ENCODE measurements at places on chromosomes 2 and 18. TPM values are rescaled to one million over a fixed set of nuclear protein-coding genes. Genes with fewer than 3 reads are reported as not detected.

Gene SLC14A1
- total RNA-seq, result 0.17 TPM

Gene KCMF1
- total RNA-seq, result 95.9 TPM

Gene ZNF24
- total RNA-seq, result 54.0 TPM

Gene RSAD2
- 0.20 TPM for total RNA-seq

Gene IL37
- total RNA-seq, result not detected

Gene CEBPZ
- total RNA-seq, result 59.6 TPM

Gene UPP2
- not detected for total RNA-seq

Gene SPC25
- 1.2 TPM for total RNA-seq

Gene DNAJC5G
- not detected for total RNA-seq

Gene C2orf49
- 30.3 TPM for total RNA-seq

Gene HOXD8
- 13.4 TPM for total RNA-seq

Gene CFC1
- not detected for total RNA-seq

Gene PDCD1
- total RNA-seq, result 0.15 TPM

Gene LRP2
- total RNA-seq, result 0.20 TPM

Gene GKN1
- not detected for total RNA-seq

Gene MPP4
- not detected for total RNA-seq

Gene GALNT13
- 0.52 TPM for total RNA-seq

Gene MSTN
- not detected for total RNA-seq

Gene HOXD13
- total RNA-seq, result not detected

Gene HOXD4
- 6.6 TPM for total RNA-seq

Gene CXXC1
- 24.5 TPM for total RNA-seq

Gene MSH6
- 52.6 TPM for total RNA-seq

Gene IL1A
- 6.3 TPM for total RNA-seq

Gene IHH
- not detected for total RNA-seq

Gene SLC23A3
- 1.0 TPM for total RNA-seq

Gene AGXT
- not detected for total RNA-seq

Gene ADI1
- total RNA-seq, result 32.5 TPM

Gene SFTPB
- total RNA-seq, result not detected

Gene POTEC
- not detected for total RNA-seq

Gene FAM237A
- not detected for total RNA-seq

Gene RNF103
- total RNA-seq, result 23.3 TPM

Gene MAP3K19
- not detected for total RNA-seq

Gene ZNF804A
- 0.10 TPM for total RNA-seq

Gene BOLL
- not detected for total RNA-seq

Gene SERPINB11
- not detected for total RNA-seq

Gene SH3RF3
- under 0.01 TPM for total RNA-seq

Gene UGGT1
- total RNA-seq, result 126 TPM

Measured in renal cortical epithelial cell (primary cell).